ENCODE measurements at places on chromosomes 1 and 21.

GRCh38 chr1:41436281-41437010 is 48.0 kb downstream of the EDN2 start:
- DNase-seq = no peak

DNA sequence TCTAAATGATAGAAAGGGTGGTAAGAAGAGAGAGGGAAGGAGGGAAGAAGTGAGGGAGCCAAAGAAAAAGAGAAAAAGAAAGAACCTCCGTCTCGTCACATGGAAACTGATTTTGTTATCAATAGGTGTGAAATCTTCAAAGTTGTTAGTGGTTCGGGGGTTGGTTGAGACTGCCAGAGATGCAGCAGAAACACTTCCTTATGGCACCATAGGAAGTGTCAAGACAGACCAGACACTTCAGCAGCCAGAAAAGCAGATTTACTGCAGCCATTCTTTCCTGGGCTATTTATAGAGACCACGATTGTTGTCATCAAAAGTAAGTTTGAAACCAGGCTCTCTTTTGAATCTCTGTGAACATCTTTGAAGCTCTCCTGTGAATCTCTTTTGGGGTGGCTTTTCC is 150.5 kb downstream of the PLPPR5 start:
- no peak for DNase-seq

DNA sequence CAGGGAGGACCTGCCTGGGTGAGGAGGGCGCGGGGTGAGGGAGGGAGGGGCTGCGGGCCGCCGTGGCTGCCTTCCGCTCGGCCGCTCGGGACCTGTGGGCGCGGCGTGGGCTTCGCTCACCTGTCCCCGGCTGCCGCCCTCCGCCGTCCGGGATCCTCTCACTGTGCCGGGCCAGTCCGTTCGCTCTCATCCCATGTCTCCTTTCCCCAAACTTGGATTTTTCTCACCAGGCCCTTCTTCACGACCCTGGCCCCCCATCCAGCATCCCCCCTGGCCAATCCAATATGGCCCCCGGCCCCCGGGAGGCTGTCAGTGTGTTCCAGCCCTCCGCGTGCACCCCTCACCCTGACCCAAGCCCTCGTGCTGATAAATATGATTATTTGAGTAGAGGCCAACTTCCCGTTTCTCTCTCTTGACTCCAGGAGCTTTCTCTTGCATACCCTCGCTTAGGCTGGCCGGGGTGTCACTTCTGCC is 362 bp downstream of the ZBTB48 start:
- no peak for DNase-seq

GRCh38 chr1:41268154-41268770 is 26.2 kb upstream of the SCMH1 start:
- peak; percentile 55 for DNase-seq

GRCh38 chr21:23899561-23899960 is 1707.7 kb downstream of the MRPL39 start:
- DNase-seq = no peak

DNA sequence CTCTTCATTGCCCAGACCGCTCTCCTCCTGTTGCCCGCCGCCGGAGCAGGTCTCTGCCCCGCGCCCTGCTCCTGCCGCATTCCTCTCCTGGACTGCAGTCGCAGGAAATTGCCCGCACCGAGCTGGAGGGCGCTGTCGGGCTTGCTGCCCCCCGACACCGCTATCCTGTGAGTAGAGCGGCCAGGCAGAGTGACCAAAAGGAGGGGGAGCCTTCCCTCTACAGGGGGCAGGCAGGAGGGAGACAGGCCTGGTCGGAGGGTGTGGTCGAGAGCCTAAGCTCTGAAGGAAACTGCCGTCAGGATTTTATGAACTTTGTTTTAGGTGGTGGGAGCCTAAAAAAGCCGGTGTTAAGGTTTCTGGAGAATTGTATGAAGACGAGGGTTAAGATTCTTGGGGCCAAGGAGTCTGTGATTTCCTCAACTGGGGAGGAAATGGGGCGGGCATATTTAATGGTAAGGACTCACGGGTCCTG is 517 bp downstream of the LRIG2 start:
- no peak for DNase-seq

DNA sequence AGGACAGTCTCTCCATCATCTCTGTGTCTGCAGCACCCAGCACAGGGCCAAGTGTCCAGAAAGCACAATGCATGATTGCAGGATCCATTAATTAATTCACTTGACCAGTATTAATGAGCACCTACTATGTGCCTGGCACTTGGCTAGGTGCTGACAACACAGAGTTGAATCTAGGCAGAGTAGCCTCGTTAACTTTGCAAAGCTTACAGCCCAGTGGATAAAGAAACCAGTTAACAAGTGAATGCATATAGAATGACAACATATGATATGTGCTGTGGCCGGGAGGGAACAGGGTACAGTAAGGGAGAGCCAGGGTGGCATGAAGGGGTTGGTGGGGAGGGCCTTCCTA is 10.9 kb downstream of the SLC1A7 start:
- DNase-seq = no peak

DNA sequence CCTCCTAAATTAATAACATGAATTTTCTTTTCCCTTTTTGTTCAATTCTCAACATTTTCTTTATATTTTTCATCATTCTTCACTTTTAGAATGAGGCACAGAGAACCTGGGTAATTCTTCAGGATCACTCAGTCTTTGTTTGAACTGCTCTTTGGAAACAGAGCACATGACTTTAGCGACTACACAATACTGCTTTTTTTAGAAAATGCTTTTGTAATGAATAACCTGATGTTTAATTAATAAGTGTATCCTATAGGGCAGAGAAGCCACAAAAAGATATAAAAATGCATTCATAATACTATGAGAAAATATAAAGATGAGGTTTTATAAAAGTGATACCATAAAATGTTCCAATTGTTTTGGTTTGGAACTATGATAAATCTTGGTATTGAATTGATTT is 77.8 kb downstream of the LRRC7 start:
- no peak for DNase-seq

DNA sequence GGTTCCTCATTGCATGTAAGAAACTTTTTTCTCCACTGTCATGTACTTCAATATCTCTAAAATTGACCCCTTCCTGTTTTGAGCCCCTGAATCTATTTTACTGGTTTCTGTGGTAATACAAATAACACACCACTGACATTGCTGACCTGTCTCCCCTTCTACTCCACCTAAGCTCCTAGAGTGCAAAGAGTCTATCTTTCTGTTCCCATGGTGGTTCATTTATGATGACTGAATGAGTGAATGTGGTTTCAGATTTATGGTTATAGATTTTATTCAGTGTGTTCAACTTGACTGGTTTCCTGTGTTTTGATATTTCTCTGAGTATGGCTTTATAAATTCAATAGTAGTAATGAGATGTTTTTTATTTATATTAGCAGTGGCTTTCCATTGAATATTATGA is 127.7 kb downstream of the MAGI3 start:
- no peak for DNase-seq

DNA sequence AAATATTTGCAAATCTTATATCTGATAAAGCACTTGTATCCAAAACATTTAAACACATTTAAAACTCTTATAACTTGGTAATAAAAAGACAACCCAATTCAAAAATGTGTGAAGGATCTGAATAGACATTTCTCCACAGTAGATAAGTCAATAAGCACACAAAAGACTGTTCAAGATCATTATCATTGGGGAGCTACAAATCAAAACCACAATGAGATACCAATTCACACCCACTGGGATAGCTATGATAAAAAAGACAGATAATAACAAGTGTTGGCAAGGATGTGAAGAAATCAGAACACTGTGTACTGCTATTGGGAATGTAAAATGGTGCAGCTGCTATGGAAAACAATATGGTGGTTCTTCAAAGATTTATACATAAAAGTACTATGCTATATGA is 5.1 kb upstream of the LIN9 start:
- DNase-seq = no peak

DNA sequence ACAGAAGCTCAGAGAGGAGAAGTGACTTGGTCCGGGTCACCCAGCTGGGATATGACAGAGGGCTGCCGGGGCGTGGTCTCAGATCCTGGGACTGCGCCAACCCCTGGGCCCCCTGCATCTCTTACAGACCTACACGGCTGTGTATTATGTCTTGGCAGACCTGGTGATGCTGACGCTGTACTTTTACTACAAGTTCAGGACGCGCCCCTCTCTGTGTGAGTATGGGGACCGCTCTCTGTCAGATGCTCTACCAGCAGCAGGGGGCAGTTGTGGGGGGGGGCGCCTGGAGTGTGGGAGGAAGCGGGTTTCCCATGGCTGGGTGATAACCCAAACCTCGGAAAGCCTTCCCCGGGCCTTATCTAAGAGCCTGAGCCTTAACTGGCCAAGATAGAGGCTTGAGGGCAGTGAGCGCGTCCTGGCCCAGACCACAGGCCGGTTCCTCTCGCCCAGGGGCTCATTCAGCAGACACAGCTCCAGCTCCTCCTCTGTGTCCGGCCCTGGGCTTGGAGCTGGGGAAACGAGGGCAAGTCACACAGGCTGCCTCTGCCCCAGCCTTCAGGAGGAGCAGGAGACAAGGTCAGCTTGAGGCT is 13.3 kb downstream of the SLC66A1 start:
- DNase-seq = no peak

DNA sequence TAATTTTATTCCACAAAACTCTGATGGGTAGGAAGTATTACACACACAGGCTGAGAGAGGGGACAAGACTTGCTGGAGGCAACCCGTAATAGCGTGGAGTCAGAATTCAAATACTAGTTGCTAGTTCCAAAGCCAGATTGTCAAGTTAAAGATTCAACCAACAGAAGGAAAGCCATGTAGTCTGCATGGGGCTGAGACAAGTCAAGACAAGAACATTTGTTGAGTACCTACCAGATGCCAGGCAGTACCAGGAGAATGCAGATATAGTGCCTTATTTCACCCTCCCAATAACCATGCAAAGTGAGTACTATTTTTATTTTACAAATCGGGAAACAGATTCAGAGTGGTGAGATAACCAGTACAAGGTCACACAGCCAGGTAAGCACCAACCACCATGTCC is 110.4 kb upstream of the SPATA6 start:
- DNase-seq = no peak

DNA sequence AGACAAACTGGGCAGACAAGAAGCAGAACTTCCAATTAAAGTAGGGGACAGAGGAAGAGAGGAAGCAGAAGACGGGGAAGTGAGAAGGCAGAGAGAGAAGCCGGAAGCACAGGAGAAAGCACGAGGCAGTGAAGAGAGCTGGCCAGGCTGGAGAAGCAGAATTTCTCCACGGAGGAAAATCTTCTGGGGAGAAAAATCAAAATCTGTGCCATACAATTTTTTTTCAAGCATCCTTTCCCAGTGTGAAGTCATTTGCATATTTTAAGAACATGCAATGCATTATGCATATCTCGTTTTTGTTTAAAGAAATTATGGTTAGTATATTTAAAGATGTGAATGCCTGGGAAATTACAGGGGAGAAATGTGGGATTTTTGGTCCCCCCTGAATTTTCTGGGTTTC is 7.3 kb upstream of the CAMK2N1 start:
- no peak for DNase-seq

GRCh38 chr1:101128211-101128727 is 102.7 kb upstream of the DPH5 start:
- DNase-seq = no peak

GRCh38 chr1:53369034-53369750 is 41.3 kb upstream of the LRP8 start:
- no peak for DNase-seq

- DNase-seq = no peak
Observed at GRCh38 chr1:85049735-85050166, 1.5 kb upstream of the MCOLN3 start.
